ENCODE measurements at places on chromosomes 1 and 21.

DNA sequence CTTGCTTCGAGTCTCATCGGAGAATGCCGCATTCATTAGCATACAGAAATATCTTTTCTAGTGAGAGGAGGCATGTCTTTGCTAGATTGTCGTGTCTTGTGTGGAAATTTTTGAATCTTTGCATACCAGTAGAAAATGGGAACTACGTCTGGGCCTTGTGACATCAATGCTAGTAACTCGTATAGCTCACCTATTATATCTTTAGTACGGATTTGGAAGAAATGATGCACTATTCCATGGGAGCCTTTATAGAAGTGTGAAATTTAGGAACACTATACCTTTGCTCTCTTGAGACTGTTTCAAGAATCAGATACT lies 835 bp downstream of the UHMK1 start:
- peaks cover 16% of the 10 kb centered on the region for H3K36me3 ChIP-seq
- peak overlapping the region; percentile 90 for H3K27ac ChIP-seq
- H3K4me1 ChIP-seq: peaks cover 2% of the 10 kb centered on the region
- H3K27me3 ChIP-seq: no peaks in the 10 kb centered on the region
- peak overlapping the region; percentile 87 for H3K4me3 ChIP-seq

GRCh38 chr21:25459365-25459764 lies 147.9 kb downstream of the MRPL39 start:
- H3K4me1 ChIP-seq: peaks cover 6% of the 10 kb centered on the region
- H3K27ac ChIP-seq: no peak overlapping the region
- H3K4me3 ChIP-seq: no peak overlapping the region
- H3K27me3 ChIP-seq: no peaks in the 10 kb centered on the region
- no peaks in the 10 kb centered on the region for H3K36me3 ChIP-seq

DNA sequence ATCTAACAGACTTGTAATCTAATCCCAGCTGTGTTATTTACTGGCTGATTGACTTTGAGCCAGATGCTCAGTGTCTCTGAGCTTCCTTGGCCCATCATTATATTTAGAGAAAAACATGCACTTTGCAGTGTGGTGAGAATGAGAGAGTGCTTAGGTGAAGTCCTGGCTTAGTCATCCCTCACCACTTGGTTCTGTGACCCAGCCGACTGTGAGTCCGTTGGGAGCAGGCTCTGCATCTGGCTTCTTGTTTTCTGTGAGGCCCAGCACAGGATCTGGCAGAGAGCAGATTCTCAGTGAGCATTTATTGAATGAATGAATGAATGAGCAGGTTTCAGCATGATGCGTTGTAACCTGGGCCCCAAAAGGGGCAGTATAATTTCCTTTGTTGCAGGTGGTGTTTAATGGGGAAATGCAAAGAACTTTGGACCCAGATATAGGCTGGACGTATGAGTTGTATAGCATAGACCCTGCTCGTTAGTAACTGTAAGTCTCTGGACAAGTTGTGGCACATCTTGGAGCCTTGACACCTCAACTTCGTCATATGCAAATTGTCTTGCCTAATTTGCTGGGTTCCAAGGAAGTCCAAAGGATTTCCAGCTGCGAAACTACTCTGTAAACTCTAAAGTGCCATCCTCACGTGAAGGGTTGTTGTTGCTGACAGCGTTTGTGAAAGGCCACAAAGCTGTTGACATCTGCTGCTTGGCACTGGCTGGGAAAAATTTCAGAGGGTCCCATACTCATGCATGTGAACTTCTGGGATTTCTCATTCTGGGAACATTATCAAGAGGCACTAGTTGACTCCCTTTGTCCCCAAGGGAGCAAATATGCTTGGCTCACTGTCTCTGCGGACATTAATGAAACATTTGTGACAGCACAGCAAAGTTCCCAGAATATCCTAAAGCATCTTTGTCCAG lies 138.8 kb upstream of the USP24 start:
- DNase-seq: no peak
- H3K27me3 ChIP-seq: no peaks in the 10 kb centered on the region
- H3K36me3 ChIP-seq: no peaks in the 10 kb centered on the region
- H3K27ac ChIP-seq: no peak overlapping the region
- no peaks in the 10 kb centered on the region for H3K4me1 ChIP-seq
- H3K4me3 ChIP-seq: no peak overlapping the region

DNA sequence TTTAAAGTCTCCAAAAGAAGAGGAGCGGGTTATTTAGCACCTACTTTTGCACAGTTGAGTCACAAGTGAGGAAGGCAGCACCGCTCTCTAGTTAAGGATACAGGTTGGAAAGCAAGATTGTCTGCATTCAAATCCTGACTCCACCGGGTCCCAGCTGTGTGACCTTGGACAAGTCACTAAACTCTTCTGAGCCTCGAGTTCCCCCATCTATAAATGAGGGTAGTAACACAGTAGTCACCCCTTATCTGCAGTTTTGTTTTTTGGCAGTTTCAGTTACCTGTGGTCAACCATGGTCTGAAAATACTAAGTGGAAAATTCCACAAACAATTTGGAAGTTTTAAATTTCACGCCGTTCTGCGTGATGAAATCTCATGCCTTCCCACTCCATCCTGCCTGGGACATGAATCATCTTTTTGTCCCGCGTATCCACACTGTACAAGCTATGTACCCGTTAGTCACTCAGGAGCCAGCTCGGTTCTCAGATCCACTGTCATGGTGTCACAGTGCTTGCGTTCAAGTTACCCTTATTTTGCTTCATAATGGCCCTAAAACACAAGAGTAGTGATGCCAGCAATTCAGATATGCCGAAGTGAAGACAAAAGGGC lies 49.4 kb downstream of the CAPZB start:
- H3K36me3 ChIP-seq: no peaks in the 10 kb centered on the region
- peak overlapping the region; percentile 84 for H3K27ac ChIP-seq
- H3K4me1 ChIP-seq: peaks cover 54% of the 10 kb centered on the region
- no peak overlapping the region for H3K4me3 ChIP-seq

DNA sequence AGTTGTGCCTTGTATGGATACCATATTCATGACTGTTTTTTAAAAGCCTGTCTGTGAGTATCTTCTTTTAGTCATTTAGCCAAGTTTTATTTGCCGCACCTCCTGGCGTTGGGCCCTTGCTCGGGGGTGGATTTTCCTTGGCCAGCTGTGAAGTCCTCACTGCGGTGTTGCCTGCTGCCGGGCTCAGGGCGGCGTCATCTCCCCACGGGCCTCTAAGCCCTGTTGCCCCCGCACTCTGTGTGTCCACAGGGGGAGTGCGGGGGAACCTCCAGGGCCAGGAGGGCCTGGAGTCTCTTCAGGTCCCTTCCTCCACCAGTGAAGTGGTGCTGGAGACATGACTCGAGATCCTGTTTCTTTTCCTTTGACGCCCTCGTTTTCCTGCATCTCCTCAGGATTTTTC lies 65.8 kb upstream of the DIP2A start:
- peaks cover 4% of the 10 kb centered on the region for H3K36me3 ChIP-seq
- H3K27me3 ChIP-seq: no peaks in the 10 kb centered on the region
- no peak overlapping the region for H3K4me3 ChIP-seq
- peak overlapping the region; percentile 97 for H3K27ac ChIP-seq

DNA sequence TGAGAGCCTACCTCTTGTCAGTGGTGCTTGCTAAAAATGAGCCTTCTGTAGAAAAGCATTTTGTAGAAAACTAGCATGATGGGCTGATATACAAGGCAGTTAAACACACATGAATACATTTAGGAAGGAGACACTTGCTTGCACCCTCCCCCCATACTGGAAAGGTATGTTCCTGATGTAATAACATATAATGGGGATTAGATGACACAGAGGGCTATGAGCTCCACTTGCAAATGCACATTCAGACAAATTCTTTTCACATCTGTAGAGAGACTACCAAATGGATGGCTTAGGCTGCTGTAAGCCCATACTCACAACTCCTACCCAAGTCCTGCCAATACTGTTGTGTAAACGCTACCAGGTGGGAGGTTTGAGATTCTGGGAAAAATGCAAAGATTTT lies 634.0 kb downstream of the SMYD3 start:
- H3K27me3 ChIP-seq: no peaks in the 10 kb centered on the region
- no peaks in the 10 kb centered on the region for H3K36me3 ChIP-seq
- DNase-seq: no peak

DNA sequence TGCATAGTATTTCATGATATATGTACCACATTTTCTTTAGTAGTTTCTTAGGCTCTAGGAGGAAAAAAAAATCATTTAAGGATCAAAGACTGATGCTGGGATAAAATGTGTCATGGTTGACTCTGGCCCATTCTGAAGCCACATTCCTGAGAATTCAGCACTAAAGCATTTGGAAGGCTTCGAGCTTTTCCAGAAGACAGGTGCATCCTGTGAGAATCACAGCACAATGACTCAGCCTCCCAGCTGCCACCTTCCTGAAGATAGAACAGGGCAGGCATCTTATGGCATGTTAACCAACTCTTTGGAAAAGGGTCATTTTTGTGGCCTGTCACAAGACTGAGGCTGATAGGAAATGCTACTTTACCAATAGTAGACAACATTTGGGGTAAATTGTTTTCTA lies 359.9 kb downstream of the PCP4 start:
- DNase-seq: no peak
- H3K36me3 ChIP-seq: no peaks in the 10 kb centered on the region
- no peaks in the 10 kb centered on the region for H3K27me3 ChIP-seq
- no peak overlapping the region for H3K27ac ChIP-seq
- H3K4me3 ChIP-seq: no peak overlapping the region
- H3K4me1 ChIP-seq: no peaks in the 10 kb centered on the region

- H3K4me3 ChIP-seq: peak overlapping the region; percentile 39
- no peaks in the 10 kb centered on the region for H3K4me1 ChIP-seq
- no peaks in the 10 kb centered on the region for H3K36me3 ChIP-seq
- H3K27ac ChIP-seq: peak overlapping the region; percentile 43
- no peak for DNase-seq
- H3K27me3 ChIP-seq: no peaks in the 10 kb centered on the region
Observed at GRCh38 chr1:239315631-239316217, 70.6 kb upstream of the CHRM3 start.

- H3K27me3 ChIP-seq: no peaks in the 10 kb centered on the region
- no peaks in the 10 kb centered on the region for H3K36me3 ChIP-seq
- H3K27ac ChIP-seq: no peak overlapping the region
- DNase-seq: no peak
- H3K4me1 ChIP-seq: no peaks in the 10 kb centered on the region
Observed at GRCh38 chr21:27277110-27277509, 310.2 kb upstream of the ADAMTS5 start.

DNA sequence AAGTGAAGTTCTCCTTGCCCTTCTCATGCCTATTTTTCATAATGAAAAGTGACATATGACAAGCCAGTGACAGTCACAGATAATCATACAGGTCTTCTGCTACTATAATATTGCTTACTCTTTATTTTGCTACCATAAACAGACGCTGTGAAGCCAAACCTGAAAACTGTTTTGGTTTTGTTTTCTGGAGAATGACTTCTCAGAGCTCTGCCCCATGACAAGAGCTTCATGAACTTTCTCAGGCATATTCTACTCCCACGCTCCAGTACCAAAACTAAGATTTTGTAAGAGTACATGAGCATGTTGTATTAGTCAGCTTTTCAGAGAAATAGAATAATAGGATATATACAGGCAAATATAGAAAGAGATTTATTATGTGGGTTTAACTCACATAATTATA lies 64.3 kb upstream of the VTCN1 start:
- H3K4me3 ChIP-seq: no peak overlapping the region
- H3K4me1 ChIP-seq: no peaks in the 10 kb centered on the region
- DNase-seq: no peak
- H3K27ac ChIP-seq: no peak overlapping the region
- H3K27me3 ChIP-seq: no peaks in the 10 kb centered on the region
- H3K36me3 ChIP-seq: no peaks in the 10 kb centered on the region

- H3K4me1 ChIP-seq: no peaks in the 10 kb centered on the region
- no peak overlapping the region for H3K27ac ChIP-seq
- H3K36me3 ChIP-seq: no peaks in the 10 kb centered on the region
- DNase-seq: no peak
Observed at GRCh38 chr1:185039726-185040407, 5.5 kb upstream of the RNF2 start.

GRCh38 chr1:90135286-90135685 lies 140.4 kb downstream of the ZNF326 start:
- H3K4me1 ChIP-seq: no peaks in the 10 kb centered on the region
- H3K36me3 ChIP-seq: no peaks in the 10 kb centered on the region
- no peak overlapping the region for H3K4me3 ChIP-seq
- H3K27ac ChIP-seq: no peak overlapping the region

- H3K36me3 ChIP-seq: no peaks in the 10 kb centered on the region
- H3K4me1 ChIP-seq: no peaks in the 10 kb centered on the region
- no peaks in the 10 kb centered on the region for H3K27me3 ChIP-seq
Observed at GRCh38 chr21:45865106-45865835, 116.3 kb upstream of the COL6A1 start.

DNA sequence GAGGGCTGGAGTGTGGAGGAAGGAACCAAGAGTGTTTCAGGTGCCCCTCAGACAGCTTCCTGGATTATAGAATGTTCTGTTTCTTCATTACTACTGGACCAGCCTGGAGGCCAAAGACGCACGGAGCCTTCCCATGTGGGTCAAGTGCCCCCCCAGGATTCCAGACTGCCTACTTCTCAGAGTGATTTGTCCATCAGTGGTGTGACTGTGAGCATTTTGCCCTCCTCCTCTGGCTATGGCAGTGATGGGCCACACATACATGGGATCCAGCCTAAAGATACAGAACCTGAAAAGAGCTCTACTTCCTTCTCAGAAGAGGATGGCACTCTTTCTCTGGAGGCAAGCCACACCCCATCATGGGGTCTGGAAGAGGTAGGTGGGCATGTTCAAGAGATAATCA lies 64.9 kb downstream of the MACF1 start:
- H3K27ac ChIP-seq: no peak overlapping the region
- H3K4me3 ChIP-seq: no peak overlapping the region
- no peaks in the 10 kb centered on the region for H3K36me3 ChIP-seq
- peaks cover 16% of the 10 kb centered on the region for H3K4me1 ChIP-seq
- H3K27me3 ChIP-seq: no peaks in the 10 kb centered on the region
- DNase-seq: no peak

DNA sequence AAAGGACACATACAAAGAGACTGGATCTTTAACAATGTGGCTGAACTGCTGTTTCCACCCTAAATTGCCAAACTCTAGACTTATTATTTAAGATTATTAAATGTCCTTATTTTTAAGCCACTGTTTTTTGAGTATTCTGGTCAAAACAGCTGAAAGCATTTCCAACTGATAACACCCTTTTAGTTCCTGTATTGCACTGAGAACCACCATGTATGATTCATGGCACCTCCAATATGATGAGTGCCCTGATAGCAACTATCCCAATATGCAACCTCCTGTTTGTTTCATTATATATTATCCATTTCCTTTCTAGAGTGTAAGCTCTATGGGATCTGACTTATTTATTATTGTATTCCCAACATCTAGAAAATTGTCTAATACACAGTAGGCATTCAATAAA lies 269.4 kb downstream of the HHIPL2 start:
- no peak overlapping the region for H3K27ac ChIP-seq
- no peak for DNase-seq
- H3K4me3 ChIP-seq: no peak overlapping the region
- no peaks in the 10 kb centered on the region for H3K4me1 ChIP-seq

DNA sequence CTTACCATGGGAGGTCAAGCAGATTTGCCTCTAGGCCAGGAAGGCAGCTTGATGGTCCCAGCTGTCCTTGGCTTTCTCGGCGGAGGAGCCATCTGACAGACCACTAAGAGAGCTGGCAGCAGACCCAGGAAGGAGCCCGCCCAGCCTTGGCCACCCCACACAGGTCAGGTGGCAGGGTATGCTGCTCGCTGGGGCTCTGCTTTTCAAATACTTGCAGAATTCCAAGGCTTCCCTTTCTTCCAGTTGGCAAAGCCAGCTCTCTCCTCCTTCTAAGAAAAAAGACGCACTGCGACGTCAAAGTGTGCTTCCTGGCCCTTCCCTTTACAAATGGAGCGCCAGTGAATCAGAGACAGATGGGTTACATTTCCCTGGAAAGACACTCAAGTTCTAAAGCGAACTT lies 229.4 kb downstream of the CACNA1E start:
- no peak for DNase-seq
- H3K36me3 ChIP-seq: no peaks in the 10 kb centered on the region
- H3K27ac ChIP-seq: no peak overlapping the region
- no peaks in the 10 kb centered on the region for H3K27me3 ChIP-seq
- H3K4me3 ChIP-seq: no peak overlapping the region

Measured in liver (tissue), 10 donors.